Common myeloid progenitor, CD34-positive (primary cell): ENCODE measurements at places on chromosomes 6 and 20.

GRCh38 chr20:25744261-25744660 lies 47.6 kb upstream of the ZNF337 start:
- DNase-seq = no peak

DNA sequence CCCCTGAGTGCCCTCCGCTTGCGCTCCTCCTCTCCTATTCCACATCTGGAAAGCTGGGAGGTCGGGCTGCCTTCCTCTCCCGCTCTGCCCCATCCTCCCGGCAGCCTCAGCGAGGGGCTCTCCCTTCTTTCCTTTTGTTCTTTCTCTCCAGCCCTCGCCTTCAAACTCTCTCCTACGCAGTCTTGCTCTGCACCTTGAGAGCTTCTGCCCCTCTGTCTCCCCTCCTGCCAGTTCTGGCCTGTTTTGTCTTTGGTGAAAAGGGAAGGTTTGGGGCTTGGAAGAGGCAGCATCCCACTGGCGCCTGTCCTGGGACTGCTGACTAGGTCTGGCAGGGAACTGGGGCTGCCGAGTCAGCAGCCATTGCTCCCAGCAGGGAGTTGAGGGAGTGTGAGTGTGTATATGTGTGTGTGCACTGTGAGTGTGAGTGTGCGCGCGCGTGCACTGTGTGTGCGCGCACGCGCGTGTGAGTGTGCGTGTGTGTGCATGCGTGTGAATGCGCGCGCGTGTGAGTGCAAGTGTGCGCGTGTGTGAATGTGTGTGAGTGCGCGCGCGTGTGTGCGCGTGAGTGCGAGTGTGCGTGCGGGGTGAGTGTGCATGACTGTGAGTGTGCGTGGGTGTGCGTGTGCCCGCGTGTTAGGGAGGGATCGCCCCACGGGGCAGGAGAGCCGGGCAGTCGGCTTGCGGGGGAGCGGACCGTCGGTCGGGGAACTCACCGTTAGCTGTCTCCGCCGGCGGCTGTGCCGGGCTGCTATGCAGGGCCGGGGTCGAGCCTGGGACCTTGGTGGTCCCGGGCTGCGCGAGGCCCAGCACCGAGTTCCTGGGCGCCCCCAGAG lies 523 bp downstream of the CPXM1 start:
- peak; percentile 27 for DNase-seq

GRCh38 chr6:160081398-160081797 lies 40.2 kb upstream of the SLC22A1 start:
- DNase-seq = no peak

- DNase-seq = no peak
Measured at GRCh38 chr6:110041126-110041525, 63.0 kb downstream of the GPR6 start.

GRCh38 chr6:18171871-18172270 lies 16.6 kb downstream of the KDM1B start:
- DNase-seq = no peak

- peak; percentile 22 for DNase-seq
Measured at GRCh38 chr6:22828179-22829062, 259.1 kb downstream of the HDGFL1 start.

GRCh38 chr20:24638591-24639548 lies 169.4 kb downstream of the SYNDIG1 start:
- no peak for DNase-seq

- no peak for DNase-seq
Measured at GRCh38 chr6:159805440-159806020, 5.5 kb downstream of the PNLDC1 start.

DNA sequence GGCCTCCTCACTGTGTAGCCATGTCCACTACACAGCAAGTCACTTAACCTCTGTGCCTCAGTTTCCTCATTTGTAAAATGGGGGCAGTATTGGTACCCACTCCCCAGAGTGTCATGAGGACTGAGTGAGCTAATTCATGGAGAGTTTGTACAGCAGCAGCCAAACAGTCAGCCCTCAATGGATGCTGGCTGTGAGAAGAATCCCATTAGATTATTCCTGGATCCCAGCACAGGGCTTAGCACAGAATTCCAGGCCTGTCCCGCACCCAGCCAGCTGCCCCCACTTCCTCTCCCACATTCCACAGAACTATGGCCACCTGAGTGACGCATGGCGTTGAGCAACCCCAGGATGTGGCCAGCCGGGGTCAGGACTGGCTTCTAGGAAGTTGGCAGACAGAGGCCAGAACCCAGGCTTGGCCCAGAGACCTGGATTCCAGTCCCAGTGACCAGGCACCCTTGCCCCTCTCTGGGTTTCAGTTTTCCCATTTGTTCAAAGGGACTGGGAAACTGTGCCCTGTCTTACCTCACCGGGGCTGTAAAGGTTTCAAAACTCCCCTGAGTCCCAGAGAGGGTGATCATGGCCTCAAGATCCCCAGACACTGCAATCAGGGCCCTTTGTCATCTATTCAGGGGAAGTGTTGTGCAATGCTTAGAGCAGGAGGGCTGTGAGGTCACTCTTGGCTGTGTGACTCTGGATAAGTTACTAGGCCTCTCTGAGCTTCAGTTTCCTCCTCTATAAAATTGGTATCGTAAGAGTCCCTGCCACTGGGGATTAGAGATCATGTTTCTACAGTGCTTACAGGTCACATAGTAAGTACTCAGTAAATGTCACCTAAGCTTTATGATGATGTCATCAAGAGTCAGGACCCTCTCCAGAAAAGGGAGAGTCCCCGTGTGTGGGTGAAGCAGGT lies 3.0 kb upstream of the TGM2 start:
- no peak for DNase-seq

DNA sequence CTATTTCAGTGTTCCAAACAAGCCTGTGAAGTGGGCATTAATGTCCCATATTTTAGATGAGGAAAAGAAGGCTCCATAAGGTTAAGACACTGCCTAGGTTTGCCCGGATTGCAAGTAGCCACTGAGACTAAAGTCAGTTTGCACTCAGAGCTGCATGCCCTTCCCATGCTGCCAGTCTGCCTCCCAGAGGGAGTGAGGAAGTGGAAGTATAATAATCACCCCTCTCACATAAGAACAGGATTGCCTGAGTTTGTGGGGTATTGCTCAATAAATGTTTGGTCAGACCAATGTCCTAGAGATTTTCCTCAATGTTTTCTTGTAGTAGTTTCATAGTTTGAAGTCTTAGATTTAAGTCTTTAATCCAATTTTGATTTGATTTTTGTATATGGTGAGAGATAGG lies 43.9 kb upstream of the CLIC5 start:
- DNase-seq = no peak

DNA sequence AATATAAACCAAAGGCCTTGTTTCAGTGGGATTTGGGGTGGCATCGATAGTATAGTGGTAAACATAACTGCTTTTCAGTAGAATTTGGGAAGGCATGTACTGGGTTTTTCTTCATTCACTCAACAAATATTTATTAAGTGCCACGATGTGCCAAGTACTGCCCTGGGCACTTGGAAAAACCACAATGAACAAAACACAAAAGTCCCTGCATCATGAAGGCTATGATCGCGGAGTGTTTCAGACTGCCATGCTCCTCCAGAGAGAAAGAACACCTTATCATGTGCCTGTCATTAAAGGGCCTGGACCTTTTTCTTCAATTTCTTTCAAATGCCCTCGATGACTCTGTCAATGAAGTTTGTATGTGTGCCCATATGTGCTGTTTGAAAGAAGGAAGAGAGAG lies 59.2 kb upstream of the CEP85L start:
- DNase-seq = no peak

DNA sequence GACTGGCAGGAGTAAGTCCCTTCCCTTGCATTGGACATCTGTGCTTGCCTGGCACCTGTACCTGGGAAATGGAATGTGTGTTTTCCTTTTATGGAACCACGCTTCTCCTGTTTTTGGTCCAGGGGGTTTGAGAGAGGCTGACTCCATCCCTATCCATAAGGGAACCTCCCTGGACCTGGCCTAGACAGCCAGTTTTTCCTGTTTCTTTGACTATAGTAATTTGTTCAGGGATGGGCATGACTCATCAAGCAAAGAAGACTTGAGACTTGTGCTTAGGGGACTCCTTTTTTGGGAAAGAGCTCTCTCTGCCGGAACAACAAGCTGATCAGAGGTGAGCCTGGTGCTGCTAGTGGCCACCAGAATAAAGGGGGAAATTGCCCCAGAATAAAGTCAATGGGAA lies 393.8 kb downstream of the CDH26 start:
- no peak for DNase-seq

DNA sequence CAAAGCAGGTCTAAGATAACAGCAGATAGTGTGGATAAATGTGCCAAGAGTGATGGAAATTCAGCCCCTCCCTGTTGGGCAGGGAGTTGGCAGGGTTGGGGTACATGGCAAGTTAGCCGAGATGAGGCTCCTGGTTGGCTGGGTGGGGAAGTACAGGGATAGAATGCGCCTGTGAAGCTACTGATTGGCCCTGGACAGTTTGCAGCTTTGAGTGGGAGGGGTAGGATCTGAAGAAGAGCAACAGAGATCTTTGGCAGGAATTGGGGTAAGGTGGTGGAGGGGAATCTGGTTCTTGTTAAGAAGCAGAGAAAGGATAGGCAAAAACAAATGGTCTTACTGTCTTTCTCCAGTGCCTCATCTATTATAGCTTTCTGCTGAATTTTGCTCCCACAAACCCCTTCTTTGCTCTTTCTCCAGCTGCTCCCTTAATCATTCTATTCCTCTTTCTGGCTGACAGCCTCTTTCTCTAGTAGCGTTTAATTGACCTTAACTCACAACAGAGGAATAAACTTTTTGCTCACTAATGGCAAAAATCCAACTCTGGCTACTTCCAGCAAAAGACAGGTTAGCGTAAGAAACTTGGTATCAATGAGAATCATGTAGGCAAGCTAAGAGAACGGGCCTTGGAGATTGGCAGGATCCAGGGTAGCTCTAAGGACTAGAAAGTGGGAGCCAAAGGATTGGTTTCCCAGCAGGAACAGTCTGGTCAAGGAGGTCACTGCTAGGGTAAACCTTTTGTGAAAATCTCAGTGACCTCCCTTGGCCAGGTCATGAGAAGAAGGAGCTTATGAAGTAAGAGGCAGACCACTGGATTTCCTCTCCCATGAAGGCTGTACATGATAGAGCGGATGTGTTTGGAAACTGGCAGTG lies 86.3 kb upstream of the CARMIL1 start:
- no peak for DNase-seq

DNA sequence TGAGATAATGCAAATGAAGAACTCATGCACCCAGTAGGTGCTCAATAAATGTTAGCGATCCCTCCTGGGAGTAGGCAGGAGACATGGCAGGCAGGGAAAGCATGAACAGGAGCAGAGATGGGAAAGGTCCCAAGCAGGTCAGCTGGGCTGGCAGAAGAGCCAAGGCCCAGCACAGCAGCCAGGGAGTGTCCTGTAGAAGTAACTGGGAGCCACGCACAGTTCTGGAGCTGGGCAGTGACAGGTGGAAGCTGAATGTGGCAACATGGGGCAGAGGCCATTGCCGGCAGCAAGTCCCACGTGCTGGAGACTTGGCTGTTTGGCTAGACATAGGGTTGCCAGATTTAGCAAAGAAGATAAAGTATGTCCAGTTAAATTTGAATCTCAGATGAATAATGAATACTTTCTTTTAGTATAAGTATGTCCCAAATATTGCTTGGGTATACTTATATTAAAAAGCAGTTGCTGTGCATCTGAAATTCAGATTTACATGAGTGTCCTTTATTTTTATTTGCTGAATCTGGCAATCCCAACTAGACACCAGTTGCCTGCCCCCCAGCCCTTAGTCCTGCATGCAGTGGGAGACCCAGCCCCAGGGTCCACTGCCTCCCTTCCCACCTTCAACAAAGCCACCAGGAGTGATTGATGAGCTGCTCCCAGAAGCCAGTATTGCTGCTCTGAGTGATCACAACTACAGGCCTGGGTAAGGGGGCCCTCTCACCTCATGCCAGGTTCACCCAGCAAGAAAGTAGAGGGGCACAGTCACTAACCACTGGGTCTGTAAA lies 3.7 kb upstream of the LPIN3 start:
- DNase-seq = no peak

DNA sequence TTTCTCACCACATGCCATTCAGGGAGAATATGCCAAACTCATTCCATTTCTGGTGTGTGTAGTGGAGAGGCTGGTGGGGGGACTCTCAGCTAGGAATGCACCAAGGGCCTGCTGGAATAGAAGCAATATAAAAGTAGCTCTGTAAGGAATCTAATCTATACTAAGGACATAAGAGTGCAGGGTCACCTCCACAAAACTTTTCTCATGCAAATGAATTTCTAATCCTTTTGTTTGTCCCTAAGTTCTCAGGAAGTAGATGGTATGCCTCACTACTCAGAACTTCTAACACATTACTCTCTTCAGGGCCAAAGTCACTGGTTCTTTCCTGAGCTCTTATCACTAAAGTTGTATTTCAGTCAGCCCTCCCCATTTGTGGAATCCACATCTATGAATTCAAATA lies 427.2 kb downstream of the C6orf118 start:
- no peak for DNase-seq

GRCh38 chr6:76771059-76771634 lies 692.1 kb downstream of the HTR1B start:
- no peak for DNase-seq

- DNase-seq = no peak
Measured at GRCh38 chr20:17960927-17961586, 7.5 kb downstream of the SNX5 start.
